ENCODE measurements at places on chromosomes 11 and 22.

DNA sequence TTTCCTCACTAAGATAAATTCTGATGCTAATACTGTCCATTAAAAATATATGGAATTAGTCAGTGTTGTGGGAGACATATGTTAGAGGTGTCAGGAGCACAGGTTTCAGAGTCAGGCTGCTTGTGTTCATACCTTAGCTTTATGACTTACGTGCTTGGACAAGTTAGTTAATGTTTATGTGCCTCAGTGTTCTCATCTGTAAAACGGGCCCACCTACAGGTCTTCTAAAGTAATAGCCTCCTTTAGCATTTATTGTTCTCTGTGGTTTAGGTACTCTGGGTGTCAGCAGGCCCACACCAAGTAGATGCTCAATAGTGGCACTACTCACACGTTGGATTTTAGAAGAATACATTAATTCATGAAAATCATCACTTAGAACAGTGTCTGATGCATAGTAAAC, 308.7 kb upstream of the ZC3H12C start:
- no peak for DNase-seq

- DNase-seq: no peak
Measured at GRCh38 chr22:50729391-50730012, 8.5 kb upstream of the ACR start.

GRCh38 chr11:9362393-9362863, 22.0 kb upstream of the IPO7 start:
- DNase-seq: no peak

DNA sequence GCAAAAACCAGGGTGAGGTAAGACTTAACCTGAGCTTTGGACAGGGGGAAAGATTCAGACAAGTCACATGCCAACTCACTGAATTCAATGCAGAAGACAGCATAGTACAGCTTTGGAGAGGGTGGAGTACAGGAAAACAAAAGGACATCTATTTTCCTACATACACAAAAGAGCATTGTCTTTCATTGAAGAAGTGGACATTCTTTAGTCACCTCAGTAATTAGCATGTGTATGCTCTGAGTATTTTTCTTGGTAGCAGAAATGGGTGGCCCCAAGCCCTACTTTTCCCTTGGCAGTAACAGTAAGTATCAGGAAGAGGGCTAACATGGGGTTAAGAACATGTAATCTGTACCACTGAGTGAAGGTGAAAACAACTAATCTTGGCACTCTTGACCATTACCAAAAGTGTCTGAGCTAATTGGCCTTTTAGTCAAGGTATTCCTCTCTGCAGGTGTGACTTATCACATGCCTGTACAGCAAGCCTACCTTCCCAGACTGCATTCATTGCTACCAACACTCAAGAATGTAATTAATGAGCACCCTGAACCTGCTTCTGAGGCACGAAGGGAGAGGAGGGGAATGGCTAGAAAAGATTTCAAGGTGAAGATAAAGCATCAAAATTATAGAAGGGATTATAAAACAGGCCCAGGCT, 33.9 kb downstream of the SYTL2 start:
- DNase-seq: no peak

- no peak for DNase-seq
Measured at GRCh38 chr22:48090332-48090672, 1327.9 kb downstream of the TBC1D22A start.

GRCh38 chr11:99531468-99531867, 510.7 kb downstream of the CNTN5 start:
- DNase-seq: no peak

DNA sequence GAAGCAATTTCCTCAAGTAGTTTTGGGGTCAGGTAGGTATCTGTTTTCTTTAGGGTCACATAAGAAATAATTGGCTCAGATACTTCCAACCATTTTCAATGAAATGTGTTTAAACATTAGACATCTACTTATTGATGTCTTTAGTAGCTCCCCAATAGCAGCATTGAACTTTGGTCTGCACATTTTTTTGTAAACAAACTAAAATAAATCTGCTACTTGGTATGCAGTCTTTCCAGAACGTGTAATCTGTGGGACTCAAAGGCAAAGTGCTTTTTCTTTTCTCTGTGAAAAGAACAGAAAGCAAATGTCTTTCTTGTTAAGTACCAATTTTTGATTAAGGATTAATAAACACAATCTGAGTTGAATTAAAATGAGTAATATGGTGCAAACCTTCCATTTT, 13.6 kb downstream of the SLC22A25 start:
- DNase-seq: no peak

DNA sequence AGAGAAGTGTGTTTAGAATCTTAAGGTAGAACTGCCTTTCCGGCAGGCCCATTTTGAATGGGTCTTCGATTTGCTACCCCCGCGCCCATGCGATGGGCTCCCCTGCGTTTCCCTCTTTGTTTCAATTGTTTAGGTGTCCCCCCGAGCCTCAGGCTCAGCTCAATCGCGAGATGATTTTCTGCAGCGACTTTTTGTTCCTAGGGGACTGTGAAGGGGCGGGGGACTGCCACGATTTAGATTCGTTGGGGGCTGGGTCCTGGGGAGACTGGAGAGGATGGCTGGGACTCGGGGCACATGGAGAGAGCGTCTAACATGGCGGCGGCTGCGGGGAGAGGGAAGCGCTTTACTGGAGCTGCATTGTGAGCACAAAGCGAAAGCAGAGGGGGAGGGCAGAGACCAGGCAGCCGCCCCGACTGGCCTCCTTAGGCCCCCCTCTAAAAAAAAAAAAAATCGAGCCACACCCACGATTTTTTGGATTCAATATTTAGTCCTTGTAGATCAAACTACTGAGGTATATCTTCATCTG, 1.7 kb downstream of the CAPRIN1 start:
- DNase-seq: peak; percentile 61

DNA sequence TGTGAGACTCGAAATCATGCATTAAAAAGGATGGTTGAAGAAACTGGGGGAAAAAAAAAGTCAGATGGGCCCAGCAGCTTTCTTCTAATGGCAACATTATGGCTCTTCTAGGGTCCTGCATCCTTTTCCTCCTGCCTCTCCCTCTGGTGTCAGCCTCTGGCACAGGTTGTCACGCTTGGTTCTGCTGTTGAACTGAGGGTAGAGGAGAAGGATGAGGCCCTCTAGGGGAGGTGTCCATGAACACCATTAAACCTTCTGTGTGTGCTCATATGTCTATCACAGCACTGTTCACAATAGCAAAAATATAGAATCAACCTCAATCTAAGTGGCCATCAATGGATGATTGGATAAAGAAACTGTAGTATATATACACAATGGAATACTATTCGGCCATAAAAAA, 36.0 kb downstream of the BUD13 start:
- DNase-seq: no peak

DNA sequence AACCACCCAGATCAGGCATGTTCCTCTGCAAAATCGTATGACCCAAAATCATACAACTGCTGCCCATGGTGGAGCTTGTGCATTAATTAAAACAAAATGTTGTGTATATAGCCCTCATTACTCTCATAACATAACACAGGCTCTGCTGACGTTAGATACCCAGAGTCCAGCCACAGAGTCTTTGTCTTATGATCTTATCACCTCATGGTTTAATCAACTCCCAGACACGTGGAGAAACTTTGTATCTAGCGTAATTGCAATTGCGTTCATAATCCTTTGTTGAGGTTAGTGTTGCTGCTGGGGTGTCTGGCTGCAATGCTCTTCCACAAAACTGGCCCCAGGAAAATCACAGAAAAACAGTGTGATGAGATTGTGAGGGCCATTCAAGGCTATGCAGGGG, 5.0 kb upstream of the APOL1 start:
- DNase-seq: no peak

GRCh38 chr11:115352805-115353485, 151.3 kb downstream of the CADM1 start:
- no peak for DNase-seq

DNA sequence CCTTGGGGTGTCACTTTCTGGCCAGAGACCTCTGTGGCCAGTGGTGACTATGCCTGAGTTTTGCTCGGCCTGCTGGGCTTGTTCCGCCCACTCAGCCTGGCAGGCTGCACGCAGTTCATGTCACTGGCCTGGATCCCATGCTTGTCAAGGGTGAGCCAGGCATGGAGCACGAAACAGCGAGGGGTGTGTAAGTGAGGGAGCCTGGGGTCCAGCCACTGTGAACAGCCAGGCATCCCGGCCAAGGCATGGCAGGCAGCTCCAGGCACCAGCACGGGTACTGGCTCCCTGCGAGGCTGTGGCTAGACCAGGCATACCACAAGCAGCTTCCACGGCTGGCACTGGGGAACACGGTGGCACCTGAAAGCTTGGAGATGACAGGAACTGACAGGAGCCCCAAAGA, 214.3 kb downstream of the LRRC4C start:
- DNase-seq: no peak

- DNase-seq: no peak
Measured at GRCh38 chr11:17351172-17351509, 459 bp upstream of the NCR3LG1 start.

DNA sequence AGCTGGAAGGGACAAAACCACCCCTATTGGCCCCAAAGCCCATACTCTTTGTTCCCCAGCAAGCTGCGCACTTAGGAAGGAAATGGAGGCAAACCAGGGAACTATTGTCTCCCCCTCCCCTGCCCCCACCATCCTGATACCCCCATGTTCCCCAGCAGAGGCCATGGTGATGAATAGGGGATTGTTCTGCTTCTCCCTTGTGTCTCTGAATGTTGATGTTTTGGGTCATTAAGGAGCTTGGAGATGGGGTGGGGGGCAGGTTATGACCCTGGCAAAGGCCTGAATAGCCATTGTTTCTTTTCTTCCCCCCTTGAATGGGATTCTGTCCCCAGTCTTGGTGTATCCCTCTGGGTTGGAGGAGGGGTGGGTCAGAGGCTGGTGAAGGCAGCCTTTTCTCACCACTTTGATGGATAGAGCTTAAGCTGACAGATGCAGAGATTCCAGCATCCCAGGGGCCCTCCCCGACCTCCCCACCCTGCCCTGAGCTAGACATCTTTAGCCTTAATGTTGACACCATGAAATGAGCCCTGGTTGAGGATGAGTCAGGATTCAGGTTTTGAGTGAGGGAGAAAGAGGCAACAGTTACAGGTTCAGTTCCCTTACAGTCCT, 8.3 kb downstream of the DTX4 start:
- no peak for DNase-seq

DNA sequence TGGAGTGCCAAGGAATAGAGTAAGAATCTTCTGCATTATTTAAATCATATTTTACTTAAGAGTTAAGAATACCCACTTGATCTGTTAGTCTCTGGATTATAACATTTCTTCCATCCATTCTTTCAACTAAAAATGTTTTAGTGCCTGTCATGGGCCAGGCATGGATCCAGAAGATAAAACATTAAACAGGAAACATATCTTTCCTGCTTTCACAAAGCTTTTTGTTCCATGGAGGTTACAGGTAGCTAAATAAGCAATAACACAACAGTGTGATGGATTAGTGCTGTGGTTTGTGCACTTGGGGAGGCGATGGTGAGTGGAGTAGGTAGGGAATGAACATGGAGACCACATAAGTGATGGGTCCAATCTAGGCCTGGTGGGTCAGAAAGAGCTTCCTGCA, 258.5 kb downstream of the DDX10 start:
- DNase-seq: no peak

DNA sequence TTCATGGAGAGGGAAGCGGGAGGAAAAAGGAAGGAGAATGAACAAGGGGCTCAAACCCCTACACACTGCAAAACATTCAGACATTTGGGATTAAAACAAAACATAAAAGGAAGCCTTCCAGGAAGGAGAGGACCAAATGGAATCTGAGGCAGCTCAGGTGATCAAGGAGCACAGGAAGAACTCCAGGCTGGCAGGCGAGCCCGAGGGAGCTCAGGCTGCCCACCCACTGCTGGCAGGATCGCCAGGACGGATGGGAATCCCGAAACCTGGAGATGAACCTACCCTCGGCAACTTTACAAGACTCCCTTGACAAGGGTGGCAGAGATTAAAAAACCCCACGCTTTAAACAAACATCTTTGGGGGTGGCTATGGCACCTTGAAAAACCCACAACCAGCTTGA, 5.0 kb upstream of the PYGM start:
- DNase-seq: no peak
